ENCODE measurements at places on chromosomes 2 and 18.

GRCh38 chr2:134630504-134631159 lies 88.2 kb downstream of the TMEM163 start:
- no peak for DNase-seq

DNA sequence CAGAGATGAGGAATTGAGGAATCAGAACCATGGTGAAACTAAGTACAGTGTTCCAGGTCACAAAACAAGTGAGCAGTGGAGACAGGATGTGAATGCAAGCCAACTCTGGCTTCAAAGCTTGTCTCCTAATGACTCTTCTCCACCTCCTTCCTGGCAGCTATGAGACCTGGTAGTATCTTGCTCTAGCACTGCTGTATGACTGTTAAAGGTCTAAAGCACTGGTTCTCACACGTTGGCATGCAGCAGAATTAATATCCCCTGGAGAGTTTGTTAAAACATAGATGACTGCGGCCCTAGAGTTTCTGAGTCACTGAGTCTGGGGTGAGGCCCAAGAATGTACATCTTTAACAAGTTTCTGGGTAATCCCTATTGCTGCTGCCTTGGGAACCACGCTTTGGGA lies 63.3 kb downstream of the SUCLG1 start:
- no peak for DNase-seq

- DNase-seq, result no peak
Observed at GRCh38 chr2:197391220-197391717, 43.6 kb downstream of the SF3B1 start.

DNA sequence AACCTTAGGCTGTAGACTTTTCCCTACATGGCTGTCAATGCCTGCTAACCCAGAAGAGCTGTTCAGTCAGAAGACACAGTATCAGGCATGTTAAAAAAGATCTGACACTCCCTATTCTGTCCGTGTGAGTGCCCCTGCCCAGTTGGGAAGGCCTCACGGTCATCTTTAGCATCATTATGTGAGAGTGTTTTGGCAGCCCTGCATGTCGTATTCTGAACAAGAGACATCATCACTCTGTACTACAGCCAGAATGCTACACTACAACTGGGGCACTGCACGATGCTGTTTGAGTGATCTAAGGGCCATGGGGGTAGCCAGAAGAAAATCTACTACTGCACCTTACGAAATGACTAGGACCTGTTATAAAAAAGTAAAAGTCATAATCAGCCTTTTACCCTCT lies 67.2 kb downstream of the GREB1L start:
- no peak for DNase-seq

DNA sequence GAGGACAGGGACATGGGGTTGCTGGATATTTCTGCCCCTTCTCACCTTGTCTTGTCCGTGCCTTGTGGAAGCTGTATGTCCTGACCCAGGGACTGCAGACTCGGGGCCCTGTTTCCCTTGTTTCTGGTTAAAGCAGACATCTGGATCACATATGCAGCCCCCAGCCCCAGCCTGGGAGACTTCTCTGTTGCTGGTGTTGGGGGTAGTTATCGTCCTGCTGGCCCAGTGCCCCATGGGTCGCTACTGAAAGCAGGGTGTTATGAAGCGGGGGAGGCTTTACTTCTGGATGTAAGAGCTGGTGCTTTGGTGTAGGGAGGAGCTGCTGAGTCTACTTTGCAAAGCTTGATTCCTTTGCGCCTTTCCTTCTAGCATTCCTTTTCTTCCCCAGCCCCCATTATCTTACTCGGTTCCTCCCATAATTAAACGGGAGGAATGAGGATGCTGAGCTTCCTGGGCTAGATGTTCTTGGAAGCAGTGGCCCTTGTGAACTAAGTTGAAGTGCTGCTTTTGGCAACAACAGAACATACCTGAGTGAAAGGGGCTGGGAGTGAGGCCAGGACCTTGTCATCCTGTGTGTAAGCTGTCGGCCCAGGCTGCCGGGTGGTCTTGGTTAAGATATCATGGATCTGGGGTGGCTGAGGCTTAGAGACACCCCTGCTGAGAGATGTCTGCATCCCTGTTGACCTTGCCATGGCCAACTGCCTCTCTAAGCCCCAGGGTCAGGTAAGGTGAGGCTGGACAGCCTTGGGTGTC lies 3.4 kb downstream of the TET3 start:
- no peak for DNase-seq

DNA sequence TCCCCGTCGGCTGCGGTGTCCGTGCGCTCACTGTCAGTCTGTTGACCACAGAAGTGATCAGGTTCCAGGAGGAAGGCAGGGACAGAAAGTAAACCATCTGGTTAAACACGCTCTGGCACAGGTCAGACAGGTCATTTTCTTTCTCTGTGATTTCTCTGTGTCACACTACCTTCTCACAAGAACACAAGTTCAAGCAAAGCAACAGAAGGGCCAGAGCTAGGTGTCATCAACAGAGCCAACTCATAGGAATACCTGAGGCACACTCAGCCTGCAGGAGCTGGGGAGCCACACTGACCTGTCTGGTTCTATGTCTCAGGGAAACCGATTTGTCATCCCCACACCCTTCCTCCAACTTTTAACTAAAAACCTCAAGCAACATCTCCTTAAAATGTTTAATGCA lies 115.1 kb upstream of the ZBTB14 start:
- DNase-seq, result no peak

- DNase-seq, result peak; percentile 67
Observed at GRCh38 chr2:237732790-237733381, 65.7 kb upstream of the RBM44 start.

GRCh38 chr18:77250501-77250925 lies 865 bp downstream of the GALR1 start:
- DNase-seq, result no peak

- no peak for DNase-seq
Observed at GRCh38 chr2:112793449-112793978, 9.2 kb upstream of the IL1A start.

GRCh38 chr2:169933124-169933711 lies 106.0 kb downstream of the UBR3 start:
- DNase-seq, result no peak

GRCh38 chr18:79935499-79935898 lies 16.0 kb downstream of the SLC66A2 start:
- peak; percentile 22 for DNase-seq

DNA sequence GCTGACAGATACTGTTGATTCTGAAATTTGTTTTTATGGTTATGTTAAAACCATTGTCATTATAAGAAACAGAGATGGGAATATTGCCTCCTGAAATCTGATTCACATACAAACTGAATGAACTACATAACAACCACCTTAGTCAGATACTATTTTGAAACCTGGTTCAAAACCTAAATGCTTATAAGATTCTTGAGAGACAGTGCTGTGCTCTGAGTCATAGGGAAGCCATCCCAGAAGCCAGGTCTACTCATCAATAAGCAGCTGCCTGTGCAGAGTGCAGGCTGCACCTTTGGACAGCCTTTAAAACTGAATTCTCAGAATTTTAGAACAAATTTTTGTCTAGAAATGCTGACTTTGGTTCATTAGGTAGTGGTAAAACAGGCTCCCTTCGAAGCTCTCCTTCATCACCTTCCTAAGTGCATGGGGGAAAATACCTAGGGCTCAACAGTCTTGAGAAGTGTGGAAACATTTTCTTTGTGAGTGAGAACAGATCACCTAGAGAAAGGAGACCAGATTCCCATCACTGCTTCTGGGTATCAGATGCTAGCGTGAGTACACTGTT lies at the start of gene SERPINB7:
SERPINB7 (plus strand) TSS at position 253 of the 565 bp plus-strand sequence. CDS start 6,955 bp downstream, outside the sequence.
- DNase-seq, result no peak

DNA sequence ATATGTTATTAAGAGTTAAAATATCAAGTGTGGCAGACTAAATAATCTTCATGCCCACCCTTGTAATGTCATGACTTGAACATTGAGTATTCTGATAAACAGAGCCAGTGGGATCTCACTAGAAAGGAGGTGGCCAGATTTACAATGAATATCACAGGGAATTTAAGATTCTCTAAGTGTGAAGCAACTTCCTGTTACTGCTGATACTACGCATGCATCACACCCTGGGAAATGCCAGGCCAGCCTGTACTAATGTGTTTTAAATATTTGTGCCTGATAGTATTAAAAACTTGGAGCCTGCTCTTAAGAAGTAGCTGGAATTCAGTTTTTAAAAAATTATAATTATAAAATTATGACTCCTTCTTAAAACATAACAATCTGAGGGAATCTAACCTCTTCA lies 148.3 kb downstream of the LAMA3 start:
- DNase-seq, result no peak

DNA sequence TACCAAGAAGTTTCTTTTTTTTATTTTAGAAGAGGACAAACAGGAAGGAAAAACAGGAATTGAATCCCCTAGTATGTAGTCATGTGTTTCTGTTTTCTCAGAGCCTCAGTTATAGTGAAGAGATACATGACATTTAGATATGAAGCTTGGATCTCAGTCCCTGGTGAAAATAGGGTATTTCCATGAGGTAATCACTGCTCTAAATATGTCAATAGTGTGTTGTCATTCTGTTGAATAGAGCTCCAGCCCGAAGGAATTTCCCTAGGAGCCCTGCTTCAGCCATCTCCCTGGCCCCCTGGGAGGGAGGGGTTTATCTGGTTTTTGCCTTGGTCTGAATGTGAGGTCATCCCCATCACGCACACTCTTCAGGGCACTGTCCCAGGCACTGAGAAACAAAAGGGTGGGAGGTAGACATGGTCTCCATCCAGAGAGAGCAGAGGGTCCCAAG lies 47.1 kb upstream of the REL start:
- no peak for DNase-seq

DNA sequence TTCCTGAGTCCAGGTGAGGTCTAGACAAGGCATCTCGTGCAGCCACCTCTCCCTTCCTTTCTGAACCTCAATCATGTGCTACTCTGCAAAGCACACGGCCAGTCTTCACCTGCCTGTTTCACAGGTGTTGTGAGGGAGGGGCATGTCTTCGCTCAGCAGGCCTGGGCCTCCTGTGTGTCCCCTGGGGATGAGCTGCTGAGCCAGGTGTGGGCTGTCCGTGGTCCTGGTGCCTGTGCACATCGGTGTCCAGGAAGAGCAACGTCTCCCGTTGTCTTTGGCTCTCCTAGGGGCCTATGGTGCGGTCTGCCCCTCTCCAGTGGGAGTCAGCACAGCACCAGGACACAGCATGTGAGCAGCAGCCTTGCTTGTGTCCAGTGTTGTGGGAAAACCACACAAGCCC lies 16.7 kb downstream of the ARHGEF4 start:
- no peak for DNase-seq

DNA sequence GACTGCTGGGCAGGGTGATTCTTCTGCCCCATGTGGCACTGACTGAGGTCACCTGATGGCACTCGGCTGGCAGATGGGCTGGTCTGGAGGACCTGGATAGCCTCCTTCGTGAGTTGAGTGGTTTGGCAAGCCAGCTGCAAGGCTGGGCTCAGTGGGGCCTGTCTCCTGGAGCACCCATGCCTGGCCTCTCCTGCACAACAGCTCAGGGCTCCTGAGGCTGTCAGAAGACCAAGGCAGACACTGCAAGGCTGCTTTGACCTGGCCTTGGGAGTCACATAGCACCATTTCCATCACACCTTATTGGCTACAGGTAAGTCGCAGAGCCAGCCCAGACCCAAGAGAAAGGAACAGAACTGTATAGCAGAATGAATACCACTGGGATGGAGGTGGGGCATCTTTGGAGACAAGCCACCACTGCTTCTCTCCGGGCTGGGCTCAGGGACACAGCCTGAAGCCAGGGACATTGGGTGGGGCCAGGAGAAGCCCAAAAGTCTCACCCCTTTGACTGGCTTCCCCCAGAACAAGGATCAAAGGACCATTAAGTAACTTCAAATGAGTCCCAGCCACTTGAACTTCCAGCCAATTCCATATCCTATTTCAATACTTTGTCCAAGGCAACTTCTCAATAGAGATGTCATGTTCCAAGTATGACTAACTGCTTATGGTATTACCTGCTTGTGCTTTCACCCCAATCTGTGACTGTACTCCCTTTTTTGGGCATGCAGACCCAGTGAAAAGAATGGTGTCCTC lies 156.3 kb downstream of the CABLES1 start:
- no peak for DNase-seq

DNA sequence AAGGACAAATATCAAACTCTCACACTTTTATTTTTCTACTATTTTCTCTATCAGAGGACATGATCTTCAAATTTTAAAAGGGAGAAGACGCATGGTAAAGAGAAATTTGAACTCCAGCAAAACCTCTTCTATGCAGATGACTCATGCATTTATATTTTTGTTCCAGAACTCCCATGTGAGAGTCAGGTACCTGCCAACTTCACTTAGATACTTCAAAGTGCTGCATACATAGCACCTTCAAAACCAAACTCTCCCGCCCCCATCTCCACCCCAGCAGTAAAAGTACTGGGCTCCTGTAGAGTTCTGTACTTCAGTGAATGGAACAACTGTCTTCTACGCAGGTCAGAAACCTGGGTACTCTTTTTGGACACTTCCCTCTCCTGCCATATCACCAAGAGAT lies 398.3 kb downstream of the TGIF1 start:
- DNase-seq, result no peak

DNA sequence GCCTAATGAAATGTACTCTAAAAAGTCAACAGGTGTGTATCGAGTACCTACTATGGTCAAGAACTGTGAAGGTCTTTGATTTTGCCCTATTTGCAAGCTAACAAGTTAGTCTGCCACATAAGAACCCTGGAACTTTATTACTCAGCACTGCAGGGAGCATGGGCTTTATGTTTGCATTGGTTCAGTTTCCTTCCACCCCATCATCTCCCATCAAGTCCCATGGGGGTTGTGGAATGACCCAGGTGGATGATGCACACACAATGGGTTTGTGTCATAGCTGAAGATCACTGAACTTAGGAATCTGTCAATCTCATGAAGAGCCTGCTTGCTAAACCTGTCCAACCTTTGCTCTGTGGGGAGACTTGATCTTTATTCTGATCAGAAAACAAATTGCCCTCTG lies 265.5 kb downstream of the RPRM start:
- no peak for DNase-seq

DNA sequence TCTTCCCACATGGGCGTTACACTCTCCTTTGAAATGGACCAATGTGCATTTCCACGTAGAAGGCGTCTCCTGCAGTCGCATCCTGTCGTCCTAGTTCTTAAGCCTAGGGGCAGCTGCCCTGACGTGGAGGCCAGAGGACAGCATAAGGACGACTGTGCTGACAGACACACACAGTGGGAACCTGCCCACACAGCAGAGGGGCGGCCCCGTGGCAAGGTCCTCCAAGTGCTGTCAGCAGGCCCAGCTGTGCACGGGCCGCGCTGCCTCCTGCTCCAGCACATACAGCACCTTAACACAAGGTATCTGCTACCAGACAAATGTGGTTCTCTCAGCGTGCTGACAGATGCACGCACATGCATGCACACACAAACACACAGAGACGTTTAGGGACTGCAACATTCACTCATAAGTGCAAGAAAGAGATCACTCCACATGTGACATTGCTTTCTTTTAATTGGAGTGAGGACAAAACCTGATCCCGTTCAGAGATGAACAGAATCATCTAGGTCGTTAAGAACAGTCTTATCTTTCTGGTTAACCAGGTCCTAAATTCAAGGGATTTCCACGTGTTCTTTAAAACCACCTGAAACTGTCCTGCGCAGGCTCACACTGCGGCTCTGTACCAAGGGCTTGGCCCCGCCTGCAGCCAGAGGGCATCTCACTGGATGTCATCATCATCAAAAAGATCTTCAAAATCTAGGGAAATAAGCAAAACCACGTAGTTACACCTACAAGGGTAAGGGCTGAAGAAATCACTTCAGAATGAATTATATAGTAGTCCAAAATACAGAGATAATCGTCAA lies 5.5 kb downstream of the COPS9 start:
- no peak for DNase-seq

Data from right lobe of liver (tissue), 6 donors.